ENCODE measurements at places on chromosomes 11 and 22. TPM values are rescaled to one million over a fixed set of nuclear protein-coding genes. Genes with fewer than 3 reads are reported as not detected.

LPXN gene
- total RNA-seq = 1.9 TPM

ZNF215 gene
- total RNA-seq = 3.0 TPM

OR8J1 gene
- not detected for total RNA-seq

OR6T1 gene
- total RNA-seq = not detected

TNNI2 gene
- not detected for total RNA-seq

PRG3 gene
- total RNA-seq = not detected

SHISAL1 gene
- total RNA-seq = 5.8 TPM

C11orf16 gene
- total RNA-seq = not detected

DLG2 gene
- 3.3 TPM for total RNA-seq

TMEM109 gene
- total RNA-seq = 23.8 TPM

SOX10 gene
- total RNA-seq = not detected

SLC17A6 gene
- not detected for total RNA-seq

SLC39A13 gene
- 49.2 TPM for total RNA-seq

CCDC116 gene
- total RNA-seq = 0.26 TPM

ROBO4 gene
- total RNA-seq = 1.1 TPM

HOATZ gene
- not detected for total RNA-seq

CBX7 gene
- total RNA-seq = 5.8 TPM

CHRDL2 gene
- total RNA-seq = 0.17 TPM

NXPE4 gene
- not detected for total RNA-seq

All from bronchial smooth muscle cell (primary cell).